ENCODE measurements at places on chromosomes 7 and 10.

- no peak for DNase-seq
Measured at GRCh38 chr10:129883626-129884397, 80.3 kb downstream of the EBF3 start.

GRCh38 chr10:91621483-91622113 is 11.3 kb downstream of the PPP1R3C start:
- no peak for DNase-seq

GRCh38 chr7:71457846-71458590 is 326.1 kb downstream of the GALNT17 start:
- no peak for DNase-seq

GRCh38 chr10:69649786-69650550 is 19.9 kb downstream of the FAM241B start:
- peak; percentile 18 for DNase-seq

DNA sequence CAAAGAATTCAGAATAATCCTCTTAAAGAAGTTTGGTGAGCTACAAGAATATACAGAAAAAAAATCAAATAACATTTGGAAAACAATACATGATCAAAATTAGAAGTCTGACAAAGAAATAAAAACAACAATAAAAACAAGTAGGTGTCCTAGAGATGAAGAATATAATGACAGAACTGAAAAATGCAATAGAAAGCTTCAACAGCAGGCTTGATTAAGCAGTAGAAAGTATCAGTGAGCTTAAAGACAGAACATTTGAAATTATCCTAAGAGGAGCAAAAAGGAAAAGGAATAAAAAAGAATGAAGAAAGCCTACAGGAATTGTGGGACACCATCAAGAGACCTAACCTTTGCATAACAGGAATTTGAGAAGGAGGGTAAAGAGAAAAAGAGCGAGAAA is 238.8 kb downstream of the ZEB1 start:
- DNase-seq, result no peak

DNA sequence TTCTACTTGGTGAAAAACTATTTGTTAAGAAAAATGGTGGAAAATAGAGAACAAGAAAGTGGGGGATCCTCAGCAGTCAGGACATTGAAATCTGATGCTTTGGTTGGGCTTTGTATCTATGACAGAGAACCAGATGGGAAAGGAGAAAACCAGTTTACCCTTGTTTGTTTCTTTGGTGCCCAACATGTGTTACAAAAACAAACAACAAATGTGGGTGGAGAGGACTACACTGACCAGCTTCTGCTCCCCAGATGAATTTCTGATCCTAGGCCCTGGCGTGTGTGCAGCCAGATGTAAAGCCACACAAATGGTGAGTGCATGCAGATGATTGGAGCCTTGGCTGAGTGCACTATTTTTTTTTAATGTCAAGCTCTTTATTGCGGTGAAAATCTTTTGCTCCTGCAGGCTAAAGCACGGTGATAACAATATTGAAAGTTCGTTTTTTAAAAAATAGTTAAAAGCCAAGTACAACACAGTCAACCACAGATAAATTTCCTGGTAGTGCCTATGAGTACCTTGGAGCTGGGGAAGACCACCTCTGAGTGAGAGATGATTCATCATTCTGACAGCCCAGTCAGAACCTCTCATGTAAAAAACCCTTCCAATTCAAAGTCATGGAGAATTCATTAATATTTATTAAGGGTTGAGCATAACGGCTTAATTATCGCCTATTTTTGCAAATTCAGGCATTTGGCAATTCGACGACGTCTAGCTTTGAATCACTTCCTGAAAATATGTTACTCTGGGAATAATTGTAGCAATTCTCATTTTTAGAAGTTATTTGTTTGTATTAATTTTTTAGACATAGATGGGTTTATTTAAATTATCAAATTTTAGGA is 163.7 kb downstream of the AGMO start:
- DNase-seq, result peak; percentile 10

DNA sequence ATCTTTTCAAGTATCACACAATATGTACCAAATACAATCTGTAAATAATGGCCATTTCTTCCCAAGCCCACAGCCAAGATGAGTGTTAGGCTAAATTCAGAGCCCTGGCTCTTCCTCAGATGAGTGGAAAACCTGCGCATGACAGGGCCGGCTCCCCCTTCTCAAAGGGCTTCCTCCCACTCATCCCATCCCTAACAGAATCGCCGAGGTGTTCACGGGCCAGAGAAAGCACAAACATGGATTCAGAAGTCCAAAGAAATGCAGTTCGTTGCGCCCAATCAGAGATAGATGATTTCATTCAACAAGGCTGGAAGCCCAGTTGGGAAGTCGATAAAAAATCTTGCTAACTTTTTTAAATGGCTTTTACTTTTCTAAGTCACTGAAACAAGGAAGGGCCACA is 121.8 kb downstream of the UBE2H start:
- DNase-seq, result no peak

- no peak for DNase-seq
Measured at GRCh38 chr10:26479766-26480492, 41.8 kb downstream of the APBB1IP start.

- DNase-seq, result no peak
Measured at GRCh38 chr7:767941-768731, 41.1 kb upstream of the PRKAR1B start.

DNA sequence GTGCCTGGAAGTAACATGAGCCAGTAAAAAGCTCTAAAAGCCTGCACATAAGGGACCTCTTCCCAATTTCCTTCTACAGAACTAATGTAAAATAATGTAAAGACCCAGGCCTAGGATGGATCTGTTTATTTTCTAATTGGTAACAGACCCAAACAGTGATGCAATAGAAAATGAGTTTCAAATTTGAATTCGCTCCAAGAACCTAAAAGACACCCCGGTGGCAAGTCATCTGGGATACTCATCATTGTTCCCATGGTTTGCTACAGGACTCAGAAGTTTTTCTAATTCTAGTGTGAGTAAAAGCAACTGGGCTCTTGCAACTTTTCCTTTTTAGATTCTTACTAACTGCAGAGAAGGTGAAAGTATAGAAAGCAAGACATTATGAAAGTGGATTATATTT is 271.3 kb upstream of the CACNA2D1 start:
- DNase-seq, result no peak

GRCh38 chr10:31754803-31755624 is 173.6 kb downstream of the ARHGAP12 start:
- DNase-seq, result peak; percentile 38

DNA sequence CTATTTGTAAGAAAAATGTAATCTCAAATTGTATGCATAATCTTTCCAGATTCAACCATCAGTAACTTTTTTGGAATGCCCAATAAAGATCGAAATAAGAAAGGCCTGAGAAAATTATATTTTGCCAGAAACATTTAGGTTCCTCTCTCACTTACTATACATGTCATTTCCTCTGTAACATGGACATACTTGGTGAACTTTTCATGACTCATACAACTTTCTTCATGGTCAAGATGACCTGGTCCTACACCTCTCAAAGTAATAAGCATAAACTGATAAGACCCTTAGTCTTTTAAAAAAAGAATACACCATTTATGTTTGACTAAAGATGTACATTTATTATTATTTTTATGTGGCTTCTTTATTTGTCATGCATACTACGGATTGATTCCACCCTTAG is 125.3 kb downstream of the REEP3 start:
- DNase-seq, result no peak

DNA sequence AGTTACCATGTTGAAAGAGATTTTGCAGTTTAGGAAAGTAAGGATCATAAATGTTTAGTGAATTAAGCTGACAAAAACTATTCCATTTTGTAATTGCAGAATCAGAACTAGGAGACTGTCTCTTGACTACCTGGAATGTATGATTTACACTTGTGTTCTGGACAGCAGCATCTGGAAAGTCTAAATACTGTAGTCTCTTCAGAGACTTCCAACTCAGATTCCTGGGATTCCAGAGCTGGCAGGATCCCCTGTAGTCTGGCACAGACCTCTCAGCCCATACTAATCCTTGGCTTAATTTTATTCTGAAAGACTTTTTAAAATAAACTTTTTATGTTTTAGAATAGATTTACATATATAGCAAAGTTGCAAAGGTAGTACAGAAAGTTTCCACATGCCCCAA is 452.7 kb downstream of the DPP6 start:
- DNase-seq, result no peak

DNA sequence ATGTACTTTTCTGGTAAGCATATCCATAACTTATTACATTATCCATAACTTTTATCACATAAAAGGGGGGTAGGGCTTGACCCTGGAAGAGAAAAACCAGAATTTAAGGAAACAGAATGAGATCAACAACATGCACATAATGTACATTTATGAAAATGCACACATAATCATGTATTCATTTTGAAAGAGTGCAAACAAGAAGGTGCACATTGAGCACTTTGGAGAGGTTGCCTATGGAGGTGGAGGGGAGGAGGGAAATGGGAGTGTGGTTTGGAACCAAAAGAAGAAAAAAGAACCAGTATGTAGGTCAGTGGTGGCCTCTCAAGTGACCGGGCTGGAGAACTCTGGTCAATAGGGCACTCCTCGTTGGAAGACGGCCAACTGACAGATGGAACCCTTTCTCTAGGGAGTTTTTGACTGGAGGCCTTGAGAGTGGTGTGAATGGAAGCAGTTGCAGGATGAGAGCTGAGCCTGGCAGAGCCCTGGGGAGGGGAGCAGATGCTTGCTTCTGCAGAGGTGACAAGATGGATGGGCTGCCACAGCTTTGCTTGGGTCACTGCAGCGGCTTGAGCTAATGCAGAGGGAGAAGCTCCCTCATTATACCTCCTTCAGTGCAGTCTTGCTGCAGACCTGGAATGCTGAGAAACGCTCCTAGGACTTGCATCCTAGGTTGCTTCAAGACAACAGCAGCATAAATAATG is 192.7 kb downstream of the SEC23IP start:
- DNase-seq, result no peak

- DNase-seq, result no peak
Measured at GRCh38 chr7:104255616-104256015, 47.8 kb upstream of the ORC5 start.

GRCh38 chr7:111855842-111856227 is 293.5 kb upstream of the IMMP2L start:
- DNase-seq, result peak; percentile 25

GRCh38 chr10:69866688-69867461 is 65.2 kb downstream of the COL13A1 start:
- DNase-seq, result peak; percentile 71

GRCh38 chr10:121325490-121326231 is 272.6 kb downstream of the FGFR2 start:
- peak; percentile 67 for DNase-seq

- DNase-seq, result no peak
Measured at GRCh38 chr10:118607768-118608354, 12.4 kb upstream of the PRLHR start.

DNA sequence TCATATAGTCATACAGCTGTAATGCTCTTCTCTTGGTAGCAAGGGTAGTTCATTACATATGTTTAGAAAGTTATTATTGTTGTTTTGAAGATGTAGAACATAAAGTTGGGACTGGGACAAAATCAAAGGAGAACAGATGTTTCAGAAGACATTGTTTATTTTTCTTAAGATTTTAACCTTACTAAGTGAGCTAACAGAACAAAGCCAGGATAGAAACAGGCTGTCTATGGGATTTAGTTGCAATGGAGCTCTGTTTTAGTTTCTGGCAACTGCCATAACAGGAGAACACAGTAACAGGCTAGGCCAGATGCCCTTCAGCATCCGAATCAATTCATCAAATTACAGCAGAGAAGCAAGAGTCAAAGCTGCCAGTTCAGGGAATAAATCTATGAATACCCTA is 382.4 kb downstream of the ARL4A start:
- no peak for DNase-seq

Measured in M059J (cell line).